Activated gamma-delta T cell treated with Interleukin-2 at 50 U/mL for 16 hours (primary cell): ENCODE measurements at places on chromosomes 12 and 14.

DNA sequence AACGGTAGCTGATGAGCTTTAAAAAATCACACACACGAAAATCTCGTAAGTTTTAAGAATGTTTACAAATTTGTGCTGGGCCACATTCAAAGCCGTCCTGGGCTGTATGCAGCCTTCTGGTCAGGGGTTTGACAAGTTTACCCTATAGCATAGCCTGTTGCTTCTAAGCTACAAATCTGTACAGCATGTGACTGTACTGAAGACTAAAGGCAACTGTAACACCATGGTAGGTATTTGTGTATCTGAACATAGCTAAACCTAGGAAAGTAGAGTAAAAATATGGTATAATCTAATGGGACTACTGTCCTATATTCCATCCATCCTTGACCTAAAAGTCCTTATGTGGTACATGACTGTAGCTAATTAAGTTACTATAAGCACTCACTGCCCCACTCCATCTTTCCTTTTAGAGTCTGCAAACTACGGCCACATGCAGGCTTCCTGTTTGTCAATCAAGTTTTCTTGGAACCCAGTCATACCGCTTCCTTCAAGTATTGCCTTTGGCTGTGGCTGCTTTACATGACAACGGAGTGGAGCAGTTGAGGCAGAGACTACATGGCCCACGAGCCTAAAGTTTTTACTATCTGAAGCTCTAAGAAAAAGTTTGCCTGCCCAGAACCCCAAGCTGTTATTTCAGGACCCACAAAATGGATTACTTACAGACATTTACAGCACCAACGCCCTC lies 18.5 kb downstream of the KRT7 start:
- no peak for DNase-seq

DNA sequence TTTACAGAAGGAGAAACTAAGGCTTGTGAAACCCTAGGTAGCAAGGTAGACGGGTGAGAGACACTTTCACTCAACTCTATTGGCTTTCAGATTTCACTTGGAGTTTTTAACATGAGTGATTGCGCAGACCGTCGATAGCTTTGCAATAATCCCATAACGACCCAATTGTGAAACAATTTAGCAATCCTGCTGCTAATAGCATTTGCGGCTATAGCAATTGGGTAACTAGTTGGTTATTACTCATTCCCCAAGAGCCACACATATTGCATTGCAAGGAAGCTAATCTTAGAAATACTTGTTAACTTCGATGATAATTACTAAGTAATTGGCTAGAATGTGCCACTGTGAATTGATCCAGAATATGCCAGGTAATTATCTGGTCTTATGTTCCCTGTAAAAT lies 159.9 kb upstream of the NOS1 start:
- no peak for DNase-seq

GRCh38 chr14:75709207-75709812 lies 48.3 kb downstream of the TTLL5 start:
- peak; percentile 51 for DNase-seq

DNA sequence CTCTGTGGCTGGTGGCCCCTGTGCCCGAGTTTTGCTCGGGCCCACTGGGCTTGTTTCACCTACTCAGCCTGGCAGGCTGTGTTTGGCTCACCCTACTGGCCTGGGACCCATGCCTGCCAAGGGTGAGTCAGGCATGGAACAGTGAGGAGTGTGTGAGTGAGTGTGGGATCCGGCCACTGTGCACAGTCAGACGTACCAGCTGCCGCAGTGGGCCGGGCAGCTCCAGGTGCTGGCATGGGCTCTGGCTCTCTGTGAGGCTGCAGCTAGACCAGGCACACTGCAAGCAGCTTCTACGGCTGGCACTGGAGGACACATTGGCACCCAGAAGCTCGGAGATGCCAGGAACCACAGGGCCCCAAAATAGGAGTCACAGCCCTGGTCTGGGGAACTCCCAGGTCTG lies 40.6 kb downstream of the HSD17B6 start:
- DNase-seq: no peak

DNA sequence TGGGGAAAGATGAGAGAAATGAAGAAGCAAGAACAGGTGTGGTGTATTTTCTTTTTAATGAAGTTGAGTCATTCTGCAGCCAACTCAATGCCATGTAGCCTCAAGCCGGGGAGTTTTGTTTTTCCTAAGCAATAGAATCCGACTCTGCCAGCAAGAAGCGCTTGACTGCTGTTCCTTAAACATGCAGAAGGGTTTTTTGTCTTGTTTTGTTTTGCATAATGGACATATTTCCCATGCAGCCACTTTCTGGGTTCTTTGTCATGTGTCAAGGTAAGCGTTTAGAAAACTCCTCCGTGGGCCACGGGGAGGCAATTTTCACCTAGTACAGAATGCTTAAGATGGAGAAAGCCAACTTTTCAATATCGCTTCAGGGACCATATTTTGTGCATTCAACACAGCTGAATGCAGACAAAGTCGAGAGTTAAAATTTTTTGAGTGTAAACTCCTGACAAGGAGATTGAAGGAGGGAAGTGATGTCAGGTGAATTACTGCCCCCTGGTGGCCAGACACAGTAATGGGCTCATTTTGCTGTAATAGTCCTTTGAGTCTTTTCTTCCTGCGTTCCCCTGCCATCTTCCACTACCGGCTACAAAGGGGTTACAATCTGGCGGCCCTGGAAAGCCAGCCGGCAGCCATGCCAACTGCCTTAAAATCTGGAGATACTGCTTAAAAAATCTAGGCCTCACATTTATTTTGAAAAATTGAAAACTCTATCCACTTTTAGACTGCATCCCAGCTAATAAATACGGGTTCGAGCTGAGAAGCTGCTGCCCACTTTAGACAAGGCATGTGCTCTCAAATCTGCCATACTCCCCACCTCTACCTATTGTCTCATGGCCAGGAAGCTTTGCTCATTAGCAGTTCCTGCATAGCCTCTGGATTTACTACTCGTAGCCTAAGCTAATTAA lies 3.2 kb upstream of the FICD start:
- peak; percentile 80 for DNase-seq

DNA sequence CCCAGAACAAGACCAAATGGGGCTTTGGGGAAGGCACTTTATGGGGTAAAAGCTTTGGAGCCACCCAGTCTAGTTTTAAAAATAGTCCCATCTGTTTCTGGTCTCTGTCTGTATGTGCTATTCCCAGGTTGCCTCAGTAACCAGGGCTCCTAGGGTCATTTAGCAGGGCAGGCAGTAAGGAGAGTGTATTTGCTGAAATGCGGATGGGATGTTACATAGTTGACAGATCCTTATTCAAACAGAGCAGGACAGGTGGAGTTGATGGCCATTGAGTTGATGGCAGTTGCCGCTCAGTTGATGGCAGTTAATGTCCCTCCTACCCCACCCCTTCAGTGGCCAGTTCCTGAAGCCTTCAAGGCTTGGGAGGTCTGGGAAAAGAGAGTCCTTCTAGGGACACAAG lies 4.6 kb downstream of the ZC3H10 start:
- DNase-seq: no peak

GRCh38 chr12:32454075-32454474 lies 54.7 kb downstream of the FGD4 start:
- no peak for DNase-seq
